ENCODE measurements at places on chromosomes 13 and 19.

- DNase-seq: no peak
Measured at GRCh38 chr13:45718063-45718462, 15.9 kb downstream of the CBY2 start.

GRCh38 chr13:113793718-113794085 lies 34.7 kb downstream of the TMEM255B start:
- no peak for DNase-seq

- DNase-seq: no peak
Measured at GRCh38 chr13:72126424-72126823, 259.4 kb upstream of the DACH1 start.

- DNase-seq: no peak
Measured at GRCh38 chr13:21465710-21466160, 6.6 kb upstream of the ZDHHC20 start.

- no peak for DNase-seq
Measured at GRCh38 chr13:110890279-110891165, 24.3 kb downstream of the ANKRD10 start.

DNA sequence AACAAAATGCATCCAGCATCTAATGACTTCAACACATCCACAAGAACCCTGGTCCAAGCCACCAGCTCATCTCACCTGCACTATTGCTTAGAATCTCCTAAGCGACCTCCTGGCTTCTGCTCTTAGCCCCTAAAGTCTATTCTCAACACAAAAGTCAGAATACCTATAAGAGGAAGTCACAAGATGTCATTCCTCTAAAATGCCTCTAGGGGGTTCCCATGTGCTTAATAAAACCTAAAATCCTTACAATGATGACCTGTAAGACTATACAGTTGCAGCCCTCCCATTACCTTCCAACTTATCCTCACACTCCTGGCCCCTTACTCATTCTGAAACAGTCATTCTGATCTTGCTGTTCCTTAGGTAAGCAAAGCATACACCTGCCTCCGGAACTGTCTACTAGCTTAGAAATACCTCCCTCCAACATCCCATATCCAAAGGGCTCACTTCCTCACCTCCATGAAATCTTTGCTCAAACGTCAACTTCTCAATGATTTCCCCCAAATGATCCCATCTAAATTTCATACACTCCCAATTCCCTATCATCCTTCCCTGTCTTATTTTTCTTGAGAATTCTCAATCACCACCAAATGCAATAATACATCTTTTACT lies 10.0 kb downstream of the ATP7B start:
- DNase-seq: no peak

DNA sequence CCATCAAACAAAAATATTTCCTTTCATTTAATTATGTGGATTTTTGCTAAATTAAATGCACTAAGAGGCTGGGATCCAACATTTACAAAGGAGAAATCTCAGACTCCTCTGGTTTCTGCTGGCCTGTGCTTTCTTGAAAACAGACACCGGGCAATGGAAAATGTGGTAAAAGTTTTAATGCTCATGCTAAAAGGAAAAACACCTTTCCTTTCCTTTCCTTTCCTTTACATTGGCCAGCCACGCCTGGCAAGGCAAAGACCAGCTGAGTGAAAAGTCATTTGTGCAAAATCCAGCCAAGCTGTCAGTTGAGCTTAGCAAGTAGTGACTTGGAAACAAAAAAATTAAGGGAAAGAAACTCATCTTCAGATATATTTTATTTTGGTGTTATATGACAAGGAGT lies 240.3 kb downstream of the LACC1 start:
- DNase-seq: no peak

Data from thoracic aorta (tissue), 2 donors.